HS-5 (cell line): ENCODE measurements at places on chromosomes 7 and 10.

DNA sequence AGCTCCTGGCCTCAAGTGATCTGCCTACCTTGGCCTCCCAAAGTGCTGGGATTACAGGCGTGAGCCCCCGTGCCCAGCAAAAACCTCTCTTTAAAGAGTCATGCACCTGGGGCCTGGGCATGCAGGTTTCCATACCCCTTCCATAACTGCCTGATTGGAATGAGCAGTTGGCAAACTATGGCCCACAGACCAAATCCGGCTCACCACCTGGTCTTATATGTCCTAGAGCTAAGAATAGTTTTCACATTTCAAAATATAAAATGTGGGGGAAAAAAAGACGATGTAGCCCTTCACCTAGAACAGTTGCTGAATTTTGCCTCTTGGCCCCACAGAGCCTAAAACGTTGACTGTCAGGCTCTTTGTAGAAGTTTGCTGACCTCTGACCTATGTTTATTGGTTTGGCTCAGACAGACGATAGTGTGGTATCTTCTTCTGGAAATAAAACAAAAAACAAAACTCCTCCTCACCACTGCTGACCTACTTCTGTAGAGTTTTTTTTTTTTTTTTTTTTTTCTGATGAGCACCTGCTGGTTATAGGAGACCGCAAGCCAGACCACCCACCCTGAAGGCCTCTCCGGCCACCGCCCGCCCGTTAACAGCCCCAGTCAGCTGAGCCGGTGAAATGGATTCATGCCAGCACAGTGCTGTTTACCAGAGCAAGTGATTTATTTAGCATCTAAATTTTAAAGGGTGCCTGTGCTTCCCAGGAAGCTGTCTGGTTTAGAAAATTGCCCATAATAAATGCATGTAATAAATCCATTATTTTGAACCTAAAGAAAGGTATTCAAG lies 33.5 kb upstream of the SFRP5 start:
- DNase-seq: no peak

- DNase-seq: peak; percentile 93
Observed at GRCh38 chr7:101099969-101100781, 14.9 kb downstream of the TRIM56 start.

- no peak for DNase-seq
Observed at GRCh38 chr10:133458021-133458709, 4.4 kb downstream of the SCART1 start.

DNA sequence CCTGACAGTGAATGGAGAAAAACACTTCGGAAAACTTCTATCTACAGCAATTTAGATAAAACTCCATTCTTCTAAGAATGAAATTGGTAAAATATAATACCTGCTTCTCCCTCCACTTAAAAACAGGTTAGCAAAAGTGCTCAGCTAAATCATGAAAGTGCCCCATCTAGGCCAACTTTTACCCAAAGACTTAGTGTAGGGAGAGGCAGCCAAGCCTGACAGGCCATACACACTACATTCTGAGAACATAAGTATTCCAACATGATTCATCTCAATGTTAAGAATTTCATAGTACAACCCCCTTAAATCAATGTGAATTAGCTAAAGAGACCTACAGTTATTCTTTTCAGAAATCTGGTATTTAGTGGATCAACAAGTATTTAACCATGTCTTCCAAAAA lies 7.2 kb downstream of the FAM3C start:
- DNase-seq: no peak

GRCh38 chr10:94223702-94224370 lies 138.9 kb downstream of the NOC3L start:
- no peak for DNase-seq

DNA sequence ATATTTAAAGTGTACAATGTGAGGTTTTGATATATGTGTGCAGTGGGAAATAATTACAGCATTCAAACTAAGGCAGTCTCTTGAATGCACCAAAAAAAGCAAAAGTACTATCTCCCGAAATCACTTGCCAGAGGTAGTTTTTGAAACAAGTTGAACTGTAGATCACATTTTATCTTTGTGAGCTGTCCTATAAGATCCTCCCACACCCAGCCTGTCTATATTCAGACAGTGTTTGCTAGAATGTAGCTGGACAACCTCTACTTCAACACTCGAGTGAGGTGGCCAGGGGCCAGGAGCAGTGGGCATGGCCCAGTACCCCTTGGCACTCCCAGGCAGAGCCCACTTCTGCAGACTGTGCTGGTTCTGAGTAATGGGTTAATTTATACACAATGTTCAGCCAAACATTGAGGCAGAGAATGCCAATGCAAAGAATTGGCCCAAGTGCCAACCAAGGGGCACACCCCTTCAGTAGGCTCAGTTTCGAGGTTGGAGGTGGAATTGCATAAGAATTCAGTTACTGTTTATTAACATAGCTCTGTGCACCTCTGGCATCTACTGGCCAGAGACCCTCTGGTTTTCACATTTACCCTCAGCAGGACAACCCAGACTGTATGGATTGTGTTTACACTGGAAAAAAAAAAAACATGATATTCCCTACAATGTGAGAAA lies 70.5 kb downstream of the AHR start:
- no peak for DNase-seq

DNA sequence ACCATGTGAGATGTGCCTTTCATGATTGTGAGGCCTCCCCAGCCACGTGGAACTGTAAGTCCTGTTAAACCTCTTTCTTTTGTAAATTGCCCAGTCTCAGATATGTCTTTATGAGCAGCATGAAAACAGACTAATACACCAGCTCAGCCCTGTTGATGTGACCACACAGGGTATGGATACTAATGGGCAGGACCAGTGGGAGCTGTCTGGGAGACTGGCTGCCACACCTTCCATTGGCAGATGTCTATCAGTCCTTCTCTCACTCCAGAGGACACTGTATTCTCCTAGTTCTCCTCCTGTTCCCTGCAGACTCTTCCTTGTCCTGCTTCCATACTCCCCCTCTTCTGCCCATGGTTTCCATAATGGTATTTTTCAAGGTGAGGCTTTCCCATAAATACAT lies 104.4 kb downstream of the PRLHR start:
- DNase-seq: no peak

DNA sequence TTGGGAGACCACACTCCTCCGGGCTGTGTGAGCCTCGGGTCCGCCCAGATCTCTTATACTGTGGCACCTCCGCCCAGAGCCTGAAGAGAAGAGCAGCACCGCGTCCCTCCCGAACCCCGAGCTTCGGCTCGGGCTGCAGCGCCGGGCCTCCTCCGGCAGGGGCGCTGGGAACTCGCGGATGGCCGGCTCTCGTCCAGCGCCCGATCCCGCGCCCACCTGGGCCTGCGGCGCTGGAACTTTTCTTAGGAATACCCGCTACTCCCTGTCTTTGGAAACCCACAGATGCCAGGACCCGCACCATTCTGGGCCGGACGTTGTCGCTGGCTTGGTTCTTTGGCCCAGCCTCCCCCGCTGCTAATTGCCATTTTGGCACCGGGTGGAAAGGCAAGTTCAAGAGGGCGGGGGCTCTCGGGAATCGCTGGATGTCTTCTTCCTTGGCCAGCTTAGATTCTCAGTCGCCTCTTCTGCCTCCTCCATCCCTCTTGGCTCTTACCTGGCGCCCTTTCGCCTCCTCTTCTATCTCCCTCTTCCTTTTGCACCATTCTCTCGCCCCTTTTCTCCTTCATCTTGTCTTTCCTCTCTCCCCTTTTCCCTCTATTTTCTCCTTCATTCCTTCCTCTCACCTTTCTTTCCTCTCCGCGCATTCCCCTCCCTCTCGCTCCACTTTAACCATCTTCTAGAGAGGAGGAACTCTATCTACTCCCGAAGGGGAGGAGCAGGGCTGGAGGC lies 2.1 kb upstream of the SORCS3 start:
- no peak for DNase-seq

GRCh38 chr7:66301737-66302136 lies 96.6 kb downstream of the TPST1 start:
- DNase-seq: no peak

DNA sequence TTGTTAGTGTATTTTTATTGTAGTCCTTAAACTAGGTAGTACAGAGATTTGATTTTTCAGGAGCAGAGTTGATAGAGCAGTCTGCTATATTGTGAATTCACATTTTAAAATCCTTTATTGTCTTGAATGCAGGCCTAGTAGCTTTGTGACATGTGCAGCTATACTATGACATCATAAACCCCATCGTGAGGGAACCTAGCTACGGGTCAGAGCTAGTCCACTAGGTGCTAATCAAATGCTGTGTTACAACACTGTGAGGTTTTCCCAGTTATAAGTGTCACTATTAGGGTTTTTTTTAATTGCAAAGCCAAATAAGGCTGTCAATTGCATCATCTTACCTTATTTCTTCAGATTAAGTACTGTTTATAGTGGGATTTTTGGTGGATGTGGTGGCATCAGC lies 40.7 kb downstream of the CREM start:
- no peak for DNase-seq

DNA sequence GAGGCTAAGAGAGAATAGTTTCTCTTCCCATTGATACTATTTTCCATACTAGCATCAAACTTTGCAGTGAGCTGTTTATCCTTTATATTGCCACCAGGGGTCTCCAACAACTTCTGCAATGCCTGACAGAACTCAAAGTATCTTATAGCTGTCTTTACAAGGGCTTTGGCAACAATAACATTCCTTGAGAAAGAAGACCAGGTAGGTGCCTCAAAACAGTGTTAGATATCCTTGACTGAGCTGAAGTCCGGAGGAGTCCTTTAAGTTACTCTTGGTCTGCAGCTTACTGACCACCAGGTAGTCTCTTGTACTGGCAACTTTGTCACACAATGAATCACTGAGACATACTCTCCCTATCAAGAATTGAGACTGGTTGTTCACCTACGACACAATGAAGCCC lies 30.0 kb upstream of the TES start:
- no peak for DNase-seq

- DNase-seq: no peak
Observed at GRCh38 chr10:109025172-109025571, 898.1 kb downstream of the XPNPEP1 start.

- DNase-seq: no peak
Observed at GRCh38 chr10:1214071-1214675, 158.0 kb downstream of the WDR37 start.

DNA sequence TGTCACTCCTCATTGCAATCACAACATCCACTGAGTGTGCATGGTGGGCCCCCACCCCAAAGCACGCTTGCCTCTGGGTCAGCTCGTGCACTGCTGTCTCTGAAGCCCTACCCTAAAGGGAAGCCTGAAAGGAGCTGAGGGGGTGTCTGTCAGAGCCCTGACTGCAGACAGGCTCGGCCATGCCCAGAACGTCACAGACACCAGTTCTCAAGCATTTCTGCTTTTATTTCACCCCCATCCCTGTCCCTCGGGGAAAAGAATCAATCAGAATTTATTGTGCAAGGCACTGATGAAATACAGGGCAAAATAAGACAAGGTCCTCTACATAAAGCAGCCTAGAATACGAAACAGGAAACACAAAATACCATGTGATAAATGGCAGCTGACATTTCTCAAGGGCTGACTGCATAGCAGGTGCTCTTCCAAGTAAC lies 231.8 kb downstream of the WDR37 start:
- DNase-seq: no peak

- peak; percentile 49 for DNase-seq
Observed at GRCh38 chr10:33248638-33249037, 85.8 kb downstream of the NRP1 start.

DNA sequence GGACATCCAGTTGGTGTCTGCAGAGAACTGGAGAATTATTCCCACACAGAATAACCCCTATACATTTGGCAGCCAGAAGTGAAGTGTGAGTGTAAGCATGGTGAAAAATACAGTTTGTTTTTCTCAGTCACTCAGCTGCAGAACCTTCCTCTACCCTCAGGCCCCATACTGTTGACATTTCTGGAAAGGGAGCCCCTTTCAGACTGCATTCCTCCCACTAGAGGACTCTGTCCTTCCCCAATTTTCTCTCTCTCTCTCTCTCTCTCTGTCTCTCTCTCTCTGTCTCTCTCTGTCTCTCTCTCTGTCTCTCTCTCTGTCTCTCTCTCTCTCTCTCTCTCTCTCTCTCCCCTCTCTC lies 86.8 kb upstream of the STEAP1B start:
- DNase-seq: no peak

- peak; percentile 58 for DNase-seq
Observed at GRCh38 chr7:134941185-134941900, 45.0 kb upstream of the AGBL3 start.

- DNase-seq: no peak
Observed at GRCh38 chr10:14554491-14555205, 220.0 kb downstream of the FAM107B start.

DNA sequence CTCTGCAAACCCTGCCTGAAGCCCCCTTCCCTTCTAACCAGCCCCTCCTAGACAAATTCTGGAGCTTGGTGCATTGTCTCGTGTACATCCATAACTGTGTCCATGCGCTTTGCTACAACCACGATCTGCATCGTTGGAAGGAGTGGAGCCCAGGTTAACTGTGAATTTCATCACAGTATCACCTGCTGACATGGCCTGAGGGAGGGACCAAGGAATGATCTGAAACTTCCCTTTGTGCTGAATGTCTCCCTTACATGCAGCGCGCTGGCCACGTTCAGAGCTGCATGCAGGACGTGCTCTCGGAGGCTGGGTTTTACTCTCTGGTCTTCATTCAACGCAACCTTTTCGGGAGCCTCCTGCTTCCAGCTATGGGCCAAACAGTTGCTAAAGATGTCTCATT lies 222.3 kb downstream of the CUX1 start:
- no peak for DNase-seq

- peak; percentile 16 for DNase-seq
Observed at GRCh38 chr10:27819781-27820531, 74.3 kb upstream of the MKX start.

- DNase-seq: no peak
Observed at GRCh38 chr7:139646566-139646965, 123.1 kb downstream of the CLEC2L start.

- no peak for DNase-seq
Observed at GRCh38 chr7:70539617-70540016, 592.3 kb upstream of the GALNT17 start.

GRCh38 chr10:97057491-97058235 lies 128.1 kb downstream of the SLIT1 start:
- DNase-seq: no peak

- no peak for DNase-seq
Observed at GRCh38 chr7:88339195-88339922, 32.7 kb upstream of the STEAP4 start.

GRCh38 chr7:29332042-29332811 lies 137.7 kb downstream of the CHN2 start:
- DNase-seq: no peak

DNA sequence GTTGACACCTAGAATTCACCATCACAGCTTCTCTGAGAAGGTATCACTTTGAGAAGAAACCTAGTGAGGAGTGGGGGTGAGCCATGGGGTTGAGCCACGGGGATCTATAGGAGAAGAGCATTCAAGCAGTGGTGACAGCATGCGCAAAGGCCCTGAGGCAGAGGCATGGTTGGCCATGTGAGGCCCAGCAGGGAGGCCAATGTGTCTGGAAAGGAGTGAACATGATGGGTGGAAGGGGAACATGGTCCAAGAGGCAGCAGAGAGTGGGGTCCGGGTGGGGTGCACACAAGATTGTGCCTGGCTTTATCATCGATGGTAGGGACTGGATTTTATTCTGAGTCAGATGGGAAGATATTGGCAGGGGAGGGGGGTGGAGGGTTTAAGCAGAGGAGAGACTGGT lies 36.0 kb upstream of the LEP start:
- DNase-seq: no peak

- no peak for DNase-seq
Observed at GRCh38 chr7:150992833-150993302, 2.1 kb downstream of the NOS3 start.
